Suppressor macrophage (primary cell): ENCODE measurements at places on chromosomes 3 and 15.

DNA sequence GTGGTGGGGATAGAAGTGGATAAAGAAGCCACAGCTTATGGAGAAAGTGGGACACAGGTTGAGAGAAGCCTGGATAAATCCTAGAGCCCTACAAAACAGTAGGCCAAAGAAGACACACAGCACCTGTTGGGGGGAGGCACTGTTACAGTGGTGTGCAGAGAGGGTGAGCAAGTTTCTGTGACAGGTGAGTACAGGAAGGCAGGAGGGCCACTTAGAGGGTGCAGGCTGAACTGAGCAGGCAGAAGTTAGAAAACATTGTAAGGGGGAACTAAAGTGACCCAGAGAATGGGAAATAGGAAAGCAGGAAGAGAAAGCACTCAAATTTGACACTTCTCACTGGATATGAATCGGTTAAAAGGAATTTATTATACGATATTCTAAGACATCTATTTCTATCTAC, 146.1 kb upstream of the TMCO5A start:
- DNase-seq, result no peak

DNA sequence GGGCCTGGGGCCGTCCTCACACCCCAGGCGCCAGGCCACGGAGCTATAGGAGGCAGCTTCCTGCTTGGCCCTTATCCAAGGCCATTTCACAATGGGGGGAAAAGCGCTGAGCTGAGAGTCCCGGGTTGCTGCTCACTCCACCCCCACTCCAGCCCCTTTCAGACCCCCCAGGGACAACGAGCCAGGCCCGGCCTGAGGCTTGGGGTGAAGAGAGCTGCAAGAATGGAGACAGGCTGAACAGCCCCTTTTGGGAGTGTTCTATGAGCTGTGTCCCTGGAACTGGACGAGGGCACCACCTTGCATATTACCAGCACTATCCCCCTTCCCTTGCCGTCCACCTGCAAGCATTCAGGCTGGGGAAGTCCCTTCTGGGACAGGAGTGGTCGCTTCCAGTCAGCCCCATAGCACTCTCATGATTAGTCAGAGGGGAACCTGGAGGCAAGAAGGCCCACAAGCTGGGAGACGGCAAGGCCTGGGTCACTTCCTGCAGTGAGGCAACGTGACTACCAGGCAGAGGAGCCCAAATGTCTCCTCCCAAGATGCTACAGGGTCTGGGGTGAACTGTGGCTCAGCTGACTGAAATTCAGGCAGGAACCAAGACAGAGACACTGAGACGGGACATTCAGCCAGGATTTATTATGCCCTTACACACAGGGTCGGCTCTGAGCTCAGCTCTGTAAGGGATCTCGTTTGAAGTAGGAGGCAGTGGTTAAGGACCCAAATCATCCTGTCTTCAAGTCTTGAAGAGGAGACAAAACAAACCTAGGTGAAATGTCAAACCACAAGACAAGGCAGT, 8.6 kb upstream of the SRP14 start:
- DNase-seq, result peak; percentile 92

GRCh38 chr3:24401090-24401810, 93.4 kb downstream of the THRB start:
- DNase-seq, result no peak

DNA sequence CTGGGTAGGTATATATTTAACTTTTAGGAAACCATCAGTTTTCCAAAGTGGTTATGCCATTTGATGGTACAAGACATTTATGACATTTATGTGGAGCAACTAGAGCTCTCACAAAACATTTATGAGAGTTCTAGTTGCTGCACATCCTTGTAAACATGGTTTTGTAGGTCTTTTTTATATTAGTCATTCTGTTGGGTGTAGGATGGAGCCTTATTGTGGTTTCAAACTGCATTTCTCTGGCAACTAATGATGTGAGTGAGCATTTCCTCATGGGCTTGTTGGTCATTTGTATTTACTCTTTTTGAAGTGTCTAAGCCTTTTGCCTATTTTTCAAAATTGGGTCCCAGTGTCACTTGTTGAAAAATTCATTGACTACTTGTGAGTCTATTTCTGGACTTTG, 45.7 kb upstream of the MGLL start:
- DNase-seq, result peak; percentile 51

DNA sequence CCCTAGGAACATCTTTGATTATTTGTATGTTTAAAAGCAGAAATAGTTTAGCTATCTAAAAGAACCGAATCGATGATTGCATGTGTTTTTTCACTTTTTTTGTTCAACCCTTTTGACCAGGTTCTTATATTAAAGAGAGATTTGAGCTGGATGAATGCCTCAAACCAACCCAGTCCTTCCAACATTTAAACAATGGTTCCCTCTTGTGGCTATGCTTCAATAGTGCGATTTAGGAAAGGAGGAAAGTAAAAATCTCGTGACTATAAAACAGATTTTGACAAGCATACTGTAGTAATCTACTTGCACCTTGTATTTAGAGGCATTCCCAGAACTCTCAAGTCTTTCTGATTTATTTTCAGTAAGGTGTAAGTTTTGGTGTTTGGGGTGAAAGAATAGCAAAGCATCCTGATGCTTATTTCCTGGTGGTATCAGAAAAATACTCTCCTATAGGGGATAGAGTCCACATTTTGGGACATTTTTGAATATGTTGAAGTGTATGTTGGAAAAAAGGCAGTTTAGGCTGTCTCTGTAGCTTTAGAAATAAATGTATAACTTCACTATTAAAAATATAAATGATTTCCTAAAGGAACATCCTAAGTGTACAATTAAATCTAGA, 159.6 kb upstream of the KCNH8 start:
- peak; percentile 19 for DNase-seq

- DNase-seq, result peak; percentile 23
Measured at GRCh38 chr15:66483131-66483566, 14.4 kb downstream of the SNAPC5 start.

- no peak for DNase-seq
Measured at GRCh38 chr3:66469220-66469640, 31.6 kb downstream of the LRIG1 start.

- peak; percentile 32 for DNase-seq
Measured at GRCh38 chr3:151318991-151319390, 2.4 kb upstream of the GPR87 start.

- DNase-seq, result no peak
Measured at GRCh38 chr15:90986790-90987507, 7.4 kb downstream of the PRC1 start.

- DNase-seq, result no peak
Measured at GRCh38 chr15:49423901-49424550, 984 bp downstream of the FGF7 start.
